ENCODE measurements at places on chromosomes 5 and 9.

DNA sequence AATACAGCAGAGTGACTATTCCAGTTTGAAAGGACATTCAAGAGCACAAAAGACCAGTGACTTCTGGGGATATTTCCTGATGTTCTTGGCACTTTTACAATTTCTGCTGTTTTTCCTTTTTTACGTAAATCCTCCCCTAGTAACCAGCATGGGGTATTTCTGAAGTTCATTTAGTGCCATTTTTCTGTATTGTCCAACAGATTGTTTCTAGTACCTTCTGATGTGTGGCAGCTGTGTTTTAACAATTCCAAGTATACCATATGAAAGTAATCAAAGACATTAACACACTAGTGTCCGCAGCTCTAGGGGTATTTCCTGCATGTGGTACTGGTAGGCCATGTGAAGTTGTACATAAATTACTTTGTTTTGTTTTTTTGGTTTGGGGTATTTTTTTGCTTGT, 53.0 kb upstream of the SMARCA2 start:
- no peak for DNase-seq

DNA sequence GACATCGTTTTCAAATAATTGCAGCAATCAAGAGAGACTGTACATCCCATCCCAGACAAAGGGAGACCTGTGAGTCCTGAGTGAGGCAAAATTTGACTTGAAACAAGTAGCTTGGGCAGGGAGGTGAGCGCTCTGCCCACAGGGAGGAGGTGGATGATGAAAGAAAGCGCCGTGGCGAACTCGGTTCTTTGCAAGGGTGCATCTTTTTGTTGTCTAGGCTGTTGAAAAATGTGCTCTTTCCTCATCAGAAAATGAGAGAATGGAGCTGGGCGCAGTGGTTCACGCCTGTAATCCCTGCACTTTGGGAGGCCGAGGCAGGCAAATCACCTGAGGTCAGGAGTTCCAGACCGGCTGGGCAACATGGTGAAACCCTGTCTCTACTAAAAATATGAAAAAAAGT, 150.5 kb downstream of the GAPVD1 start:
- no peak for DNase-seq

- no peak for DNase-seq
Measured at GRCh38 chr5:157613385-157614245, 38.0 kb upstream of the ADAM19 start.

- DNase-seq: no peak
Measured at GRCh38 chr9:76911971-76912370, 6.1 kb upstream of the PRUNE2 start.

DNA sequence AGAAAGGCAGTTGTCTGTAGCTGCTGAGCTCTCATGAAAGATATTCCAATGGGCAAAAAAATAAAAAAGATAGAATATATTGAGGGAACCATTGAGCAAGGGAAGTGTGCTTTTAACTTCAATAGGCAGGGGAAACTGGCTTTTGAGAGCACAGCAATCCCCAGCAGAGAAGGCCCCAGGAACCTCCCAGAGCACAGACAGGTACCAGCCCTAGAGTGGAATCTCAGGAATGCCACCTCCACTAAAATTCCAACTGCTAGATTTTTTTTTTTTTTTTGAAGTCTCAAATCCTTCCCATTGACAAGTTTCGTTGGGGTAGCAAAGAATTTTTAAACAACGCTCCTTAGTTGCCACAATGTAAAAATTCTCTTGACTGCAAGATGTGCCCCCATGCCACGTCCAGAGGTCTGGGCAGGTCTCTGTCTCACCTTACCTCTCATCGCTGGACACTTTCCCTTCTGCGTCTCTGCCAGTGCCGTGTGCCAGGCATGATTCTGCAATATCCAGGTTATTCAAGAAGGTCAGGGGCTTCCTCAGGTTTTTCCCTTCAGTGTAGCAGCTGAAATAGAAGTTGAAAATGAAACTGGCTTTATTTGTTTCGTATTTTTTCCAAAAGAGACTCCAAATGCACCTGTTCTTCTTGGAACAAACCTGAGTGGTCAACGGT, 64.2 kb upstream of the IRX1 start:
- DNase-seq: no peak

DNA sequence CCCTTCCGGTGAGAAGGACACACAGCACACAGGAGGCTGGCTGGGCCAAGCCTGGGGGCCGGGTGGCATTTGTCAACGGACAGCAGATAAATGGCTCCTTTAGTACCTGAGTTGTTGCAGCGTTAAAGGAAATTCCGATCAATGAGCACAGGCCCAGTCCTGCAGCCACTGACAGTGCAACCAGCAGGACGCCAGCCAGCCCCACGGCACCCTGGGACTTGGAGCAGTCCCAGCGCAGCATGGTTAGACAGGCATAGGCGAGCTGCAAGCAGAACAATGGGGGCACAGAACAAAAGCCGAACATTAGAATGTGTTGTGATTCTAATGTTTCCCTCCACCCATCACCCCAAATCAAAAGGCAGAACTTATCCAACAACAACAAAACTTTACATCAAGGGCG, 39.3 kb downstream of the PTCH1 start:
- DNase-seq: no peak

GRCh38 chr9:101201630-101202029, 173.1 kb downstream of the PLPPR1 start:
- no peak for DNase-seq

DNA sequence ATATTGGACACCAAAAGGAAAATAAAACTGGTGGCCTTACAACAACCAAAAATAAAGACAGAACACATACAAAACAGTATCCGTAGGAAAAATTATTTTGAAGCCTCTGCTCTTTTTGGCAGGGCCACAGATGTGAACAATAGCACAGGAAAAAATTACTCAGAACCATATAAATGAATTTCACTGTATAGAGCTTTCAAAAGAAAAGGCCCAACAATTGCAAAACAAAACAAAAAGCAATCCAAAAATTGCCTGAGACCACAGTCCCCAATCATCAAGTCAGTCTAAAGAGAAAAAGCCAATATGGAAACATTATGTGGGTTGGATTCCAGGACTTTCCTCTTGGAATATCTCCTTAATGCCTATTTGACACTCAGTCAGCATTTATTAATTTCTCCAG, 243.8 kb downstream of the CEMIP2 start:
- DNase-seq: no peak

- DNase-seq: no peak
Measured at GRCh38 chr9:2028888-2029287, 13.7 kb downstream of the SMARCA2 start.

DNA sequence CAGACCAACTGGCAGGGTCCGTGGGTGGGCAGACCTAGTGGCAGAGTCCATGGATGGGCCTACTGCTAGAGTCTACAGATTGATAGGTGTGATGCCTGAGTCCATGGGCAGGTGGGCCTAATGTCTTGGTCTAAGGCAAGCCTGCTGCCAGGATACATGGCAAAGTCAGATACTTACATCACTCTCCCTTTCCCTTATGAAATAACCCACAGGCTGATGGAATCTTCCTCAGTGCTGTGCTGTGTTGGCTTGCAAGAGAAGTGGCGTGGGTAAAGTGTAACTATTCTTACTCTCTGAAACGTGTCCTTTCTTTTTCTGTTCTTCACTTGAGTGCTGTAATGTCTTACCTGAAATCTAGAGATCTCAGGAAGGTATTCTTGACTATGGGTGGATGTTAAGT, 67.3 kb upstream of the ADRB2 start:
- DNase-seq: no peak

DNA sequence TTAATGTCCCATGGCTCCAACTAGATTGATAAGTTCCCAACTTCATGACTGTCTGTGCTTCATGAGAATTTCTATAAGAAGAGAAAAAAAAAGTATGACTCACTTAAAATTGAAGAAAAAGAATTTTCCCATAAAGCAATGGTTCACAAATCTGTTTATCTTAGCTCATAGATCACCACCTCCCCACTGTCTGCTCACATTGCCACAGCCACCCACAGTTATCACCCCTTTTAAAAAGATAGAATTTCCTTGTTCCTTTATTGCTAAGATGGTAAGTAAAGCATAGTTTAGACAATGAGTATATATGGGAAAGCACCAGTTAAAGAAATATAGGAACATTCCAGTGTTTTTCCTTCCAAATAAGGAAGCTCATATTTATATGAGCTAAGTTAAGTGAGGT, 67.1 kb downstream of the ALDH7A1 start:
- DNase-seq: no peak

GRCh38 chr5:150376799-150377771, 19.6 kb downstream of the TCOF1 start:
- no peak for DNase-seq

GRCh38 chr5:91541696-91542095, 158.6 kb upstream of the ARRDC3 start:
- no peak for DNase-seq

GRCh38 chr5:146640285-146640896, 124.4 kb upstream of the GPR151 start:
- DNase-seq: no peak

DNA sequence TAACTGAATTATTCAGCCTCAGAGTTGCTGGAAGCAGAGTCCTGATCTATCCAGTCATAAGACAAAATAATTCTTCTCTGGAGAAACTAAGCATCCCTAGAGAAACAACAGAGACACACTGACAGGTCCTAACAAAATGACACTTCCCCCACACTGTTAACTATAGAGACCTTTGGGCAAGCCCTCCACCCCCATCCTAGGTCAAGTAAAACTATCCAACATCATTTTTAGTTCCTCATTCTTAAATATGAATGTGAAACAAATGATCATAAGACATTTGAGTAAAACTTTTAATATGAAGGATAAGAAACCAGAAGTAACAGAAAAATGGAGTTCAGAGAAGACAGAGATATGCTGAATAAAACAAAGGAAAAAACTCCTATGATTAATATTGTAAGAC, 30.9 kb downstream of the CNTLN start:
- no peak for DNase-seq

GRCh38 chr5:109709225-109709624, 19.5 kb downstream of the MAN2A1 start:
- DNase-seq: no peak

- no peak for DNase-seq
Measured at GRCh38 chr9:116471093-116471906, 215.8 kb upstream of the TRIM32 start.

DNA sequence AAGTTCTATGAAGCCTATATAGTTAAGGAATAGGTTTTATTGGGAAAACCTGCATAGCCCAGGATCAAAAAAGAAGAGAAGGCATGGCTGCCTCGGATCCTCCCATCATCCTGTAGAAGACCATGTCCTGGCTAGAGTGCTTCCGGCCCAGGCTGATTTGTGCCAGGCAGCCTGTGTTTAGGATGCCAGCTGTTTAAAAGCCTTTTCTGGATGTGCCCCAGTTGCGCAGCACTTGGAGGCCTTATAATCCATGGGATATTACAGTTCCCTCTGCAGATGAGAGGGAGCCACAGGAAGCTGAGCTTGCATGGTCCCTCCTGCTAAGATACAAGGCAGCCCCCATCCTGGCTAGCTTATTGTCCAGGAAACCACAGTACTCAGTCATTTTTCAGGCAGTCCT, 97.9 kb downstream of the CHSY3 start:
- no peak for DNase-seq

DNA sequence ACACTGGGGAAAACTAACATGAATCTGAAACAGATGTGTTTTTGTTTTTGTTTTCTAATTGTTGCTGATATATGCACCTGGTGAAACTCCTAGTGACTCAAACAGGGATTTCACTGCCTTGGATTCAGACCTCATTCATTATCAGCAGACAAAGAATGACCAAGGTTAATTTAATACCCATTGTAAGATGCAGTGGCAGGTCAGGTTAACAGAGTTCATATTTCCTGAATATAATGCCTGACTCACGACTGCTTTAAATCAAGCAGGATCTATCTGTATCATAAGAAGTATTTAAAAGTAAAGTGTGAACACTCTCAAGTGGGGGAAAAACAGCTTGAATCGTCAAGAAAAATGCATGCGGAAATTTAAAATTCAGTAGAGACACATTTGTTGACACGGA, 5.5 kb downstream of the JAKMIP2 start:
- DNase-seq: no peak

- DNase-seq: no peak
Measured at GRCh38 chr9:104999136-104999535, 71.2 kb upstream of the ABCA1 start.

DNA sequence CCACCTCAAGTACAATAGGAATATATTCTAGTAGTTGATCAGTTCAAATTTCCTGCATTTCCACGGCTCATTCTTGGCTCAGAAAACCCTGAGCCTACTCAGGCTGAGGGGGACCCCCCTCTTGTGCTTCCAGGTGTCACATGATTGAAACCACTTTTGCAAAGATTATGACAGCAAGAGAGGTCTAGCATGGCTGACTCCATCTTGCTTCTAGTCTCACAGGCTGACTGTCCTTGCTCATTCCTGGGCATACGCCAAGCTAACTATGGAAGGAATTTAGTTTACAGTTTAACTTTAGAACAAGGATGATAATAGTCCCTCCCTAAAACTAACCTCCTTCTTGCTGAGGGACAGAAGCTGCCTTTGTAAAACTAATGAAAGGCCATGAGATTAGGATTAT, 154.1 kb downstream of the SNX18 start:
- DNase-seq: no peak

DNA sequence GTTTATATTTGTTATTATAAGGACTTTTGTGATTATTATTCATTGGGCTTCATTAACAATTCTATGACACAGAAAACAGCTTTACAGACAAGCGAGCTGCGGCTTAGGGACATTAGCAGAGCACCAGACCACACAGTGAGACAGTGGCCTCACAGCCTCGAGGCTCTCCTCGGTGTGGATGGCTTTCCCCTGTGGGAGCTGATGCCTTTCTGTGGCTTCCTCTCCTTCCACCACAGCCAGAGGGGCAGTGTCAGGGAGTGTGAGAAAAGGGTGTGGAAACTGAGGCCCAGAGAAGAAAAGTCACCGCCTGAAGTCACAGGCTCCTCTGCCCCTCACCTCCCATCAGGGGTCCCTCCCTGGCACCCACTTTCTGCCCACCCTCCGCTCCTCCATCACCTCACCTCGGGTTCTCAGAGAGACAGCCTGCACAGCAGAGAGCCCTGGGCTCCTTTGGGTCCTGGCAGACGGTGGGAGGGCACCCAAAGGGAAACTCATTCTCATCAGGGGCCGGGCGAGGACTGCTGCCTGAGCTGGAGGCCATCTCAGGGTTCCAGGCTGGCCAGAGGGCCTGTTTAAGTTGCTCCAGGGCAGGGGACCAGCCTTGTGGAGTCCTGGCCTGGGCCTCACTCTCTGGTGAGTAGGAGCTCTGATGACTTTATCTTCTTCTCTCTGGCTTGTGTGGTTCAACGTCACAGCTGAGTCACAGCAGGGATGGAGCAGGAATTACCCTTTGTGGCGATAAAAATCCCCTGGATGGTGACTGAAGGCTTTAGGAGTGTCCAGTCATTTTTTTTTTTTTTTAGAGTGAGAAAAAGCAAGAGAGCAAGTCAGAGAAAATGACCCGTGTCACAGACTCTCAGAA, 830 bp downstream of the TRAF1 start:
- peak; percentile 73 for DNase-seq

- DNase-seq: no peak
Measured at GRCh38 chr9:115847216-115847615, 306.4 kb upstream of the PAPPA start.
